Stimulated activated CD8-positive, alpha-beta memory T cell treated with anti-CD3 and anti-CD28 coated beads, Interleukin-2, amount 100 ng/mL, for 1 hour (primary cell): ENCODE measurements at places on chromosomes 5 and 9.

DNA sequence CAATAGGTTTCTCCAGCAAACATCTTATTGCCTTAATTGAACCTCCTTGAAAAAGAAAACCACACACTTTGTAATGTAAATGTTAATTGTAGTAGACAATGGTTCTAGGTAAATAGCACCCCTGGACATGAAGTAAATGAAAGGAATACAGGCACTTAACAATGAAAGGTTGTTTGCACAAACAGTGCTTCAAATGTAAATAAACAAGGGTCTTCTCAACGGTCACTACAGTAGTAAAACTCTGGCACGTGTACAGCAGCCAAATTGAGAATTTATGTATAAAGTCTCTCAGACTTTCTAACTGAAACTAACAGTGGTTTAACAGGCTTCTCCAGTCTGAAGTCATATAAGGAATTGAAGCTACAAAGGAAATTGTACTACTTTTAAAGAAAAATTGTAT lies 218.3 kb downstream of the MEF2C start:
- no peak for DNase-seq

DNA sequence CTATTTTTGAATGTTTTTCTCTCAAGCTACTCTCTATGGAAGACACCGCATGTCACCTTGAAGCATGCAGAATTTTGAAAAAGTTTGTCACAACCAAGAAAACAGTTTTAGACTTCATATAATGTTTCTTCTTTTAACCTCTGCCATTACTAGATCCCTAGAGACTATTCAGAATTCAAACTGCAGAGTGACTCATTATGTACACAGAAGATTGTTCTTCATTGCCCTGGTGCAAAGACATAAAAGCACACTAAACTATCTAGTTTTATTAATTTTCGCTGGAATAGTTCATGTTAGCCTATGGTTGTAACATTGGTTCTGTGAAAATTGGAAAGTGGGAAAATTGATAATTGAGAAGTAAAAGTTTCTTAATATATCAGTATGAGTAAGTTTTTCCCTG lies 18.4 kb downstream of the F2RL2 start:
- no peak for DNase-seq

DNA sequence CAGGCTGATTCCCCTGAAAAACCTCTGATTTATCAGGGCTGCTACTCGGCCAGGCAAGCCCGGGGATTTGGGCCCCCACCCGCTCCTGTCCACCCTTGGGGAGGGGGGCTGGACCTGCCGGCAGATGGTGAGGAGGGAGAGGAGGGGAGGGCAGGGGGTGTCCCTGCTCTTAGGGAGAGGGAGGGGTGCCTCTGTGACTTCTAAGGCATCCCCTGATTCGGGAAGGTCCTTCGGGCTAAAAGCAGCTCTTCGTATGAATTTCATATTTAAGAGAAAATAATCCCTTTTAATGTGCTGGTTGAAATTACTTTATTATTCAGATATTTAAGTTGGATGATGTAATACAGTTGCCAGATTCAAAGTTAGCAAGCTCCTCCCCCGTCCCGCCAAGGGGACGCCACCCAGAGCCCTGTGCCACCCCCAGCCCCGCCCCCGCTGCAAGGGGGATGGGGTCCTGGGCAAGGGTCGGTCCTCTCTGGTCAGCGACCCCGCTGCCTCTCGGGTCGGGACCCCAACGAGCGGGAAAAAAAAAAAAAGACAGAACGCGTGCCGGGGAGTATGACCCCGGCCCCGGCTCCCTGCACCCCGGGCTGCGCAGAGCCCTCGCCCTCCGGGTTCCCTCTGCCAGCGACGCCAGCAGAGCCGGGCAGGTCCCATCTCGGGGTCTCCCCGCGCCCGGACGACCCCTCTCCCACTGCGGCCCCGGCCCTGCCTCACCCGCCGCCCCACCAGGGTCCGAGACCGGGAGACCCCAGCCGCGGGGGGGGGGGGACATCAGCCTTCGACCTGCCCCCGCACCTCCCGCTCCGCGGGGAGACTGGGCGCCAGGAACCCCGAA lies 12.4 kb downstream of the LHX3 start:
- DNase-seq: no peak

GRCh38 chr5:56064984-56065383 lies 70.2 kb upstream of the IL6ST start:
- DNase-seq: no peak

GRCh38 chr5:119743927-119744326 lies 114.6 kb downstream of the FAM170A start:
- DNase-seq: no peak

- DNase-seq: no peak
These were observed 144.1 kb upstream of the IER5L start for GRCh38 chr9:129322022-129322621.

DNA sequence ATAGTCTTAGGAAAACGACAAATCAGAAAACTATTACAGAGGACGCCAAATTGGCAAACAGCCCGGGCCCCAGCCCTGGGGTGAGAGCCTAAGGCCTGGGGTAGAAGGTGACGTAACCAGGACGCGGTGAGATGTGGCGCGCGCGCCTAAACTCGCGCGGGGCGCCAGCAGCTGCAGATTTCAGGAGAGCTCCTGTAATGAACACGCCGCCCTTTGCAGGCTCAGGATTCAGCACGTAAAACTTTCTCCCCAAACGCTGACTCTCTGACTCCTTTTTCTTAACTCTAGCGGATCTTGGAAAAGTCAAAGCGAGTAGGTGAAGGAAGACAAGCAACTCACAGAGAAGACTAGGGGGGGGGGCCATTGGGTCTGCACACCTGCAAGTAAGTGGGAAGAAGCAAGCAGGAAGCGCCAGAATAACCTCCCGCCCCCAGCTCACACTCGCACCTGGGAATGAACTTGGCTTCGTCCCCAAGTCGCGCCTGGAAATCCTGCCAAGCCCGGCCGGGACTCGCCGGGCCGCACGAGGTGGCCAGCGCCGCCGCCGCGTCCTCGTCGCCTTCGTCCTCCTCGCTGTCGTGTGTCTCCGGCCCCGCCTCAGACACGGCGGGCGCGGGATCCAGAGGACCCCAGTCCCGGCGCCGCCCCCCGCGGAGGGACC lies 822 bp downstream of the RASEF start:
- no peak for DNase-seq
